RPMI7951 (cell line): ENCODE measurements at places on chromosomes 2 and 18. TPM values are rescaled to one million over a fixed set of nuclear protein-coding genes. Genes with fewer than 3 reads are reported as not detected.

DNA sequence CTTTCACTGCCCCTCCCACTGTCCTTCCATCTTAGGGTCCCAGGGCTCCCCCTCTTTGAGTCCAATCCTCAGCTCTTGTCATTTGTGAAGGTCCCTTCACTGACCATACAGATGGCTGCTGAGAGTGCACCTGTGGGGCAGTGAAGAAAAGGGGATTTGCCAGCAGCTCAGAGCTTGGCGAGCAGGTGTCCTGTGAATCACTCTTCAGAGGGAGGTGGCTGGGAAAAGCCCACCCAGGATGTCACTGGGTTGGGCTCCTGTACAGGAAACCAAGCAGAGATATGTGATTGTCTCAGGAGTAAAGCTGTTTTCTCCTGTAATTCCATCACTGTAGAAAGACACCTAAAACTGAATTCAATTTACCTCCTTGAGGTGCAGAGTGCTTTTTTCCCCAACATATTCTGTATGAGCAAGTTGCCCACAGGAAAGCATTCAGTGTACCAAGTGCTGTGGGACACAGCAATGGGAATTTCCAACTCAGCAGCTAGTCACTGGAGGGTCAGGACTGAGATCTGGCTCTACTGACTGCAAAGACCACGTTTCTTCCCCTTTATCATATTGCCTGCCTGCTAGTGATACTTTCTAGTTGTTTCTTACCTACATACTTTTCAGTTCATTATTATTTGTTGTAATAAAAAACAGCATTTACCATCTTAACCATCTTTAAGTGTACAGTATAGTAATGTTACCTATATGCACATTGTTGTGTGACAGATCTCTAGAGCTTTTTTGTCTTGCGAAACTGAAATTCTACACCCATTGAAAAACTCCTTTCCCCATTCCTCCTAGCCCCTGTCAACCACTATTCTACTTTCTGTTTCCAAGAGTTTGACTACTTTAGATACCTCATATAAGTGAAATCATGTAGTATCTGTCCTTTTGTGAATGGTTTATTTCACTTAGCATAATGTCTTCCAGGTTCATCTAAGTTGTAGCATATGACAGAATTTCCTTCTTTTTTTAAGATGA lies 239.1 kb downstream of the TSN start:
- no peak for DNase-seq

Gene CAPN14
- total RNA-seq: 0.96 and 1.3 TPM in 2 replicates

- DNase-seq: peak; percentile 87
These were observed 681 bp downstream of the SPR start for GRCh38 chr2:72887740-72888437.

Gene RAMP1
- 6.2 and 18.6 TPM in 2 replicates for total RNA-seq

Gene CYS1
- 0.12 and 2.2 TPM in 2 replicates for total RNA-seq

DNA sequence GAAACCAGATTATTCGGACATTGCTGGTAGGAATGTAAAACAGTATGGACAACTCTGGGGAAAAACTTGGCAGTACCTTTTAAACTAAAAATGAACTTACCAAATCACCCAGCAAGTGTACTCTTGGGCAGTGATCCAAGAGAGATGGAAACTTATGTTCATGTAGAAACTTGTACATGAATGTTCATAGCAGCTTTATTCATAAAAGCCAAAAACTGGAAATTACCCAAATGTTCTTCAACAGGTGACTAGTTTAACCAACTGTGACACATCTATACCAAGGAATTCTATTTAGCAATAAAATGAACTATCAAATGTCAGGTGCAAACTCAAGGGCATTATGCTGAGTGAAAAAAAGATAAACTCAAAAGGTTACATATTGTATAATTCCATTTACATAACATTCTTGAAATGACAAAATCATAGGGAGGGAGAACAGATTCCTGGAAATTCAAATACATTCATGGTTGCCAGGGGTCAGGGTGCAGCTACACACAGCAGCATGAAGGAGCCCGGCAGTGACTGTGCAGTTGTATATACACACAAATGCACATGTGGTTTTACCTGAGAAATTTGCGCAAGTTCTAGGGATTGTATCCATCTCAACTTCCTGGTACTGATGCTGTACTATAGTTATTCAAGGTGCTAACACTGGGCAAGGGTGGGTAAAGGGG lies 3.5 kb upstream of the RNU4ATAC start:
- DNase-seq: no peak

DNA sequence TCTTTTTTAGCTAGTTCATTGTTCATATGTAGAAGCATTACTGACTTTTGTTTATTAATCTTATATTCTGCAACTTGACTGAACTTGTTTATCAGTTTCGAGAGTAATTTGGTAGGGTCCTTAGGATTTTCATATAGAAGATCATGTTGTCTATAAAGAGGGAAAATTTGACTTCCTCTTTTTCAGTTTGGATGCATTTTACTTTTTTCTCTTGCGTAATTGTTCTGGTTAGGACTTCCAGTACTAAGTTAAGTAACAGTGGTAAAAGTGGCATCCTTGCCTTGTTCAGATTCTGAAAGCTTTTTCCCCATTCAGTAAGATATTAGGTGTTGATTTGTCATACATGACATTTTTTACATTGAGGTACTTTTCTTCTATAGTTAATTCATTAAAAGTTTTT lies 726.0 kb downstream of the KCNJ3 start:
- DNase-seq: no peak
